ENCODE measurements at places on chromosomes 5 and 9.

DNA sequence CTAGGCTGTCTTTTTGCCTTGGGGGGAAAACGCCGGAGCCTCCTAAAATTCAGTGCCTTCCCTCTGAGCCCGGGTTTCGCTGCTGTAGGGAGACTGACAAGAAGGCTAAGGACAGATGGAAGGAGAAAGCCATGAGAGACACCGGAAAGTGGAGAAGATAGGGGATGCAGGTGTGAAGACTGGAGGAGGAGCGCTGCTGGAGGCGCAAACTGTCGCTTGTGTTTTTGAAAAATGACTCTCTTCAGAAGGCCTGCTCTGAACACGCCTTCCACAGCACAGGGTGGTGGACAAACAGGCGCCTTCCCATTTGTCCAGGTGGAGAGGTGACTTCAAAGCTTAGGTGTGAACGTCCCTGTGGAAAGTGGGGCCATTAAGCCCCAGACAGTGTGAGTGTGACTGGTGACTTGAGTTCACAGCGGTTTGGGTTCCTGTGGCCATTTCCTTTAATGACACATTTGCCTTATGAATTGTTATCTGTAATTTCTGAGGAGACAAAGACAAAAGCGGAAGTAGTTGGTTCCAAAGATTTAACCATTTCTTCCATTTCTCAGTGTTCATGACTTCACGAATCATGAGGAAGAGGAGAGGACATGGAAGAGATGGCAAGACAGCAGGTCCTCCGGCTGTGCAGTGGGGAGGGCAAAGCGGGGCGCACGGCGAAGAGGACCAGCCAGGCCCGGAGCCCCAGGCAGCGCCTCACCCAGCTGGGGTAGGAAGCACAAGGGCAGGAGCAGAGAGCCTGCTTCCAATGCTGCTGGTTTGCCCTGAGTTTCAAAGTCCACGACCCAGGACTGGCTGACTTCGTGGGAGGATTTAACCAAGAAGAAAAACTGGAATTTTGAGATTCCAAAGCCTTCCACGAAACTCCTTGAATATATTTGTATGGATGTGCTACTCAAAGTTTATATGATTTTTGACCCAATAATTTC is 27.8 kb upstream of the SEMA4D start:
- DNase-seq: no peak

- DNase-seq: no peak
Observed at GRCh38 chr9:129725795-129726251, 27.0 kb downstream of the PTGES start.

DNA sequence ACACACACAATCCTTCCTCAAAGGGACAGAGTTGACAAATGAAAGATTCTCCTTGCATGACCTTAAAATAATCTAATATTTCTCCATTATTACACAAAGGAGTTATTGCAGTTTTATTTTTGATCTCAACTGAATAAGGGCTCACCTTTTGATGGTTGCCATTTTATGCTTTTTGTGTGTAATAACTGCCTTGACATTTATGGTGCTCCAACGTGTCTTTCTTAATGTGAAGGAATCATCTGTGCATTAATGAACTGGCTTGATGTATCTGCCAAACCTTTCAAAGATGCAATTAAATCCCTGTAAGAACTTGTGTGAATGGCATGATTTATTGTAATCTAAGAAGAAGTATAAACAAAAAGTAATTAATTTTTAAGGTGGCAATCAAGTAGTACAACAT is 1519.8 kb upstream of the CDH9 start:
- no peak for DNase-seq

- no peak for DNase-seq
Observed at GRCh38 chr5:82058710-82059109, 86.9 kb downstream of the ATG10 start.

GRCh38 chr5:60185231-60186099 is 291.9 kb upstream of the PDE4D start:
- no peak for DNase-seq

- no peak for DNase-seq
Observed at GRCh38 chr5:157993201-157993600, 134.3 kb upstream of the CLINT1 start.

DNA sequence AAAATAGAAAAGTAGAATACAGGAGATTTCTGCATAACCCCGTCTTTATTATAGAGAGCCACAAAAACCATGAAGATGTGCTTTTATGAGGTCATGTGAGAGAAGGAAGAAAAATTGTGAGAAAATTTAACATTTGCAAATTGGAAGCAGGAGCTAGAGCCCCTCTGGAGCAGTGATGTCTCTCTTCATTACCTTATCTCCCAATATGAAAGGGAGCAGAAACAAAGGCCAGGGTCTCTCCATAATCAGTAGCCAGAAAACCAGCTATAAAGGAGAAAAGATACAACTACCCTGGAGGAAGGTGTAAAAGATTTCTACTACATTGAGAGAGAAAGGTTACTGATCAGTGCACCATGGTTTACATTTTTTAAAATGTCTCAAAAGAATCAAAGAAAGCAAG is 53.2 kb upstream of the ITGA1 start:
- no peak for DNase-seq

- DNase-seq: no peak
Observed at GRCh38 chr9:107750741-107751566, 261.4 kb upstream of the KLF4 start.

DNA sequence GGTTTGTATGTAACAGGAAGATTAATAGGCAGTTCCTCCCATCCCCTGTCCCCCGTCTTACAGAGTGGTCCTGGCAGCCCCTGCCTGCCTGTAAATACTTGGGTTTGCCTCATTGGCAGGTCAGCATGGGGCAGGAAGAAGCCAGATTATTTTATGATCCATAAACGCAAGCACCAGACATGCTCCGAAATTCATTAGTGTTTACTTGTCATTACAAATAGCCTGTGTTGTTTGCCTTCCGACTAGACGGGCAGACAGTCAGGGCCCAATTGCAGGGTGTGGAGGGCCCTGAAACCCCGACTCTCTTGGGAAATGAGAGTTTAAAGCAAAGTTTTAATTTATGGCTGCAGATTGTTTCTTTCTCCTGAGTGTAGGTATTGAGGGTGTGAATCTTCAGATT is 97.2 kb downstream of the RALGPS1 start:
- DNase-seq: no peak

- no peak for DNase-seq
Observed at GRCh38 chr5:78265163-78265562, 29.3 kb downstream of the AP3B1 start.

DNA sequence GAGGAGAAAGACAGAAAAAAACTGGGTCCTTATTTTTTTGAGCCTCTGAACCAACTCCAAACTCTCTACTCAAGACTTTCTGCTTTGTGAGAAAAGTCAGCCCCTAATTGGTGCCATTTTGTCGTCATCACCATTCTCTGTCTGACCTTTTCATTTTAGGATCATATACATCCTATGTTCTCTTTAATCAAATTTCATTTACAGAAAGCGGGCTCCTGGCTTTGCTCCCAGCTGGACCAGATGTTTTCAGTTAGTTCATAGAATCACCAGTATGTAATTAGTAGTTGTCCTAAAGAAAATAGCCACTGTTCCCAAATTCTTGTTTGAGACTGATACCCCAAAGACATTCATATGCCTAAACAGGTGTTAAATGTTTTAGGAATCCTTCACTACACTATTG is 28.6 kb upstream of the SLCO4C1 start:
- no peak for DNase-seq

DNA sequence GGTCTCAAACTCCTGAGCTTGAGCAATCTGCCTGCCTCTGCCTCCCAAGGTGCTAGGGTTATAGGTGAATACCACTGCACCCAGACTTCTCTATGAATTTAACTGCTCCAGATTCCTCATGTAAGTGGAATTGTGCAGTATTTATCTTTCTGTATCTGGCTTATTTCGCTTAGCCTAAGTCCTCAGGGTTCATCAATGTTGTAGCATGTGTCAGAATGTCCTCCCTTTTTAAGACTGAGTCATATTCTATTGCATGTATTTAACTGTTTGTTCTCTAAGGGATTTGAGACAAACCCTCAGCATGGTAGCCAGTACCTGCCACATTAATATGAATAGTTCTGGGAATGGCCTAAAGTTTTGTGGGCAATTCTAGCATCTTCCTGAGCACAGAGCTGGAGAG is 53.9 kb upstream of the TUT7 start:
- no peak for DNase-seq

DNA sequence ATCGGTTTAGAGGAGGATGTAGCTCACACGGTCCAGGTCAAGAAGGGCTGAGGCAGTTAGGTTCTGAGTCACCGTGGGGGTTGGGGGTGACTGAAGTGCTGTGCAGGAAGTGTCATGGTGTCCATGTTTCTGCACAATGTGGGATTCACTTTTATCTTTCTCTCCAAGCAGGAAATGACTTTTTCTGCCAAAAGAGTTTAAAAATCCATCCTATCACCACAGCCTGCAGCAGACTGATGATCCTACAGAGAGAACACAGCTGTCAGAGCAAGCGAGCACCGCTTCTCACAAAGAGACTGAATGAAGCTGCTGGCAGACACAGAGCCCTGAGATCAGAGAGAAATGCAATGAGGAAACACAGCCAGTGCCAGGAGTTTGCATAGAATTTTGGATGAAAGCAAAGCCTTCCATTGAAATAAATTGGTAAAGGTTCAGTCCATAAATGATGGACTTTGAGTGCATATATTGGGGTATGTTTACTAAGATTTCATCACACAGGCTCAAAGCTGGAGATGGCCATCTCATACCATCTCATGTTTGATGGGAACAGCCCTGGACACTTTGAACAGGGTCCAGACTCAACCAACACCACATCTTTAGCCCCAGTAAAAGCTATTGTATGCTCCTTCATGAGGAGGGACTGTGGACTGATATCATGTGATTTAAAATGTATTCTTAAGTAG is 213.9 kb upstream of the FBXL7 start:
- DNase-seq: no peak
